Calu3 (cell line): ENCODE measurements at places on chromosomes 4 and X.
A peak's percentile ranks its signal among the peaks of the same experiment; 100 is the strongest.

GRCh38 chr4:120763650-120764049 is 158.9 kb downstream of the PRDM5 start:
- H3K27me3 ChIP-seq = no peaks in the 10 kb centered on the region
- H3K27ac ChIP-seq = no peak overlapping the region
- no peaks in the 10 kb centered on the region for H3K36me3 ChIP-seq
- H3K4me1 ChIP-seq = no peaks in the 10 kb centered on the region
- no peak for DNase-seq

- H3K4me1 ChIP-seq = no peaks in the 10 kb centered on the region
- H3K27ac ChIP-seq = no peak overlapping the region
- H3K36me3 ChIP-seq = no peaks in the 10 kb centered on the region
- DNase-seq = no peak
Observed at GRCh38 chr4:7423391-7423790, 11.3 kb downstream of the PSAPL1 start.

- no peaks in the 10 kb centered on the region for H3K36me3 ChIP-seq
- no peak for DNase-seq
- no peaks in the 10 kb centered on the region for H3K27me3 ChIP-seq
- peak overlapping the region; percentile 48 for H3K27ac ChIP-seq
Observed at GRCh38 chr4:183399126-183399522, 45.3 kb upstream of the CDKN2AIP start.

DNA sequence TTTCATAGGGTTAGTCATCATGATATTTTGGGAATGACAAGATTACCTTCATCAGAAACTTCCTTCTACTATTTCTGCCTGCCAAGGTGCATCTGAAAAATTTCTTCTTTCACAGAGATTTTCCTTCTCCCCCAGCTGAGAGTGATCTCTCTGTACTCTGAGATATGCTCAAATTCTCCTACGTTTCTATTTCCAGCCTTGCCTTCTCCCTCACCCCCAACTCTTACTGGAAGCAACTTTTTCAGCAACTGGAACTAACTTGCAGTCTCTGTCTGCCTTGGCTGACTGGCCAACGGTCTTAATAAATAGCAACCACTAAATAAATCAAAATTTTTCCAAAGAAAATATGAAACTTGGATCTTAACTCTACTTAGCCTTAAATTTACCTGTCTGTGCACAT is 122.3 kb downstream of the MAML3 start:
- peaks cover 29% of the 10 kb centered on the region for H3K4me1 ChIP-seq
- no peak overlapping the region for H3K27ac ChIP-seq
- no peak for DNase-seq
- no peak overlapping the region for H3K4me3 ChIP-seq

- H3K27me3 ChIP-seq = no peaks in the 10 kb centered on the region
- no peaks in the 10 kb centered on the region for H3K4me1 ChIP-seq
- peaks cover 15% of the 10 kb centered on the region for H3K36me3 ChIP-seq
- H3K4me3 ChIP-seq = no peak overlapping the region
- H3K27ac ChIP-seq = no peak overlapping the region
- no peak for DNase-seq
Observed at GRCh38 chr4:963276-964225, 9.8 kb downstream of the DGKQ start.

DNA sequence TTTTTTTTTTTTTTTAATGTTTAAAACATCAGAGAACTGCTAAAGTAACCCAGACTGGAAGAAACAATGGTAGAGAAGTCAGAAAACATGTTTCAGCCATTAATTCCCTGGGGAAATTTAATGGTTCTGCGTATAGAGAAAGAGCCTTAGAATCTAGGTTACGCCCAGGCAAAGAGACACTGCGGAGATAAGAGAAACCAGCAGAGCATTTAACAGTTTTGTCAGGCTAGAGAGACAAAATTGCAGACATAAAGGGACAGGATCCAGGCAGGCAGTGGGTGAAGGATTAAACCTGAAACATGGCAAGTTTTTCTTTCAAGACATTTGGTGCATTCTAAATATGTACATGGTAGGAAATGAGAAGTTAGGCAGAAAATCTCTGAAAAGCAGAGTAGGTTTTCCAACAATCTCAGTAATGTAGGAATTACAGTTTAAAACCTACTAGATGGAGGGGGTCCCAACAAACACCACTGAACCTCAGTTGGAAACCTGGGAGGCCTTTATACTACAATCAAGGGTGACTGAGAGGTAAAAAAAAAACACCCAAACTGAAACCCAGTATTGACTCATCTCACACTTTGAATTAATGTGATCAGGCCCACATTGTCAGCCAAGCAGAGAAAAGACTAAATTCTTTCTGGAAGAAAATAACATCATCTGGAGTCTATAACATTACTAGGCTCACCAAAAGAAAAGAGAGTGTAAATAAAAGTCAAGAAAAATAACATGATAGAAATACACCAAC is 254.2 kb upstream of the NWD2 start:
- no peak overlapping the region for H3K4me3 ChIP-seq
- H3K27ac ChIP-seq = no peak overlapping the region
- H3K36me3 ChIP-seq = no peaks in the 10 kb centered on the region
- no peaks in the 10 kb centered on the region for H3K4me1 ChIP-seq

DNA sequence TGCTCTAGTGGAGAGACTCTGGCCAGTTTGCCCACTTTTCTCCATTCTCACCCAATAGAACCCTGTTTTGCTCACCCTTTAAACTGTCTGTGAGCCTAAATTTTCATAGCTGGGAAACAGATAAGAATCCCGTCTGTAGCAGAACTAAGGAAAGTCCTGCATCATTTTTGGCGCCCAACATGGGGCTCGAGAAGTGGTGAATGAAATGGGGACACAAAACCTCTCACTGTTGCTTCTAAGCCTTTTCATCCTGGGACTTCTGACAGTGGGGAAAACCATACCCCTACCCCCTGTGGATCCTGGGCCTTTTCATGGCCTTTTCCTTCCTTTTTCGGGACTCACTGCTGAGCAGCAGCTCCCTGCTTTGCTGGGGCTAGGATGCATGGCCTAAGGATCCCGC is 189.9 kb downstream of the INPP4B start:
- no peak overlapping the region for H3K4me3 ChIP-seq
- H3K4me1 ChIP-seq = no peaks in the 10 kb centered on the region
- no peak overlapping the region for H3K27ac ChIP-seq
- H3K27me3 ChIP-seq = no peaks in the 10 kb centered on the region
- H3K36me3 ChIP-seq = peaks cover 13% of the 10 kb centered on the region
- peak; percentile 17 for DNase-seq

DNA sequence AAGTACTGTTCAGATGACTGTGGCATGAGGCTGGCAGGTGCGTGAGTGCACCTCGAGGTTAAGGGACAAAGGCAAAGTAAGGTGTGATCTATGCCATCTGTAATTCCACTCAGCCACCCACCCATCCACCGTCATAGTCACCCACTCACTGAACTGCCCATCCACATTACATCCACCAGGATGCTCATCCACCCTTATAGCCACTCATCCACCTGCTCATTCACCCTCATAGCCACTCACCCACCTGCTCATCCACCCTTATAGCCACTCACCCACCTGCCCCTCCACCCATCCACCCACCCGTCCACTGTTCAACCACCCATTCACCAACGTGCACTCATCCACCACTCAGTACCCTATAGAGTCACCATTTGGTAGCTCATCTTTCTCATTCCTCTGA is 64.1 kb upstream of the UXT start:
- no peaks in the 10 kb centered on the region for H3K4me1 ChIP-seq
- no peak overlapping the region for H3K27ac ChIP-seq
- no peak overlapping the region for H3K4me3 ChIP-seq
- no peak for DNase-seq
- no peaks in the 10 kb centered on the region for H3K36me3 ChIP-seq
- peaks cover 56% of the 10 kb centered on the region for H3K27me3 ChIP-seq

DNA sequence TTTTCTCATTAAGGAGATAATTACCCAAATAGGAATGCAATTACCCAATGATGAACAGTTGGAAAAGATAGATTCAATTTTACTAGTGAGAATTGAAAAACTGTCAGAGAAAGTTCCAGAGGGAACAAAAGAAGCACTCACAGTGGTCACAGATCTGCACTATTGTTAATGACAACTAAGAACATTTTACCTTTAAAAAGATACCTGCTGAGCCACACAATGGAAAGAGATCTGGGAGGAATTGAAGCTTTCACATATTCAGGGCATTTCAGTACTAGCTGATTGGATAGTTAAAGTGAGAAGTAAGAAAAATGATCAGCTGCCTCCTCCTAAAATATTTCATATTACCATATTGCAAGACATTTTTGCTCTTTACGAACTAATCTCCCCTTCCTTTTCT is 1822.2 kb downstream of the STIM2 start:
- H3K27ac ChIP-seq = no peak overlapping the region
- no peak for DNase-seq
- no peaks in the 10 kb centered on the region for H3K36me3 ChIP-seq
- H3K4me3 ChIP-seq = no peak overlapping the region
- no peaks in the 10 kb centered on the region for H3K27me3 ChIP-seq
- H3K4me1 ChIP-seq = no peaks in the 10 kb centered on the region

DNA sequence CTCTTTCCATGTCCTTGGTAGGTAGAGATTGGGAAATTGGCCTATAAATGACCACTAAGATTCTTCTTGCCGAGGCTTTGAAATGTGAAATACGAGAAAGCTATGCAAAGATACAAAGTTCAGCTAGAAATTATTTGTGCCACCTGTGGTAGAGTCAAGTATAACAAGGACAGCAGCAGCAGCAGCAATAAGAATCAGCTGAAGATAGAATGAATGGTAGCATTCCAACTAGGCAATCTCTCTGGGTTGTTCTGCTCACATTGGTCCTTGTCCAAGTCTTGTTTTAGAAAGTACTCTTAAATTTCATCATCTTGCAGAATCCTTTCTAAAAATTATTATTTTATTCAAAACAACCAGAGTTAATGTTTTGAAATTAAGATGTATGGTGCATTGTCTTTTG is 67.8 kb upstream of the PCDH10 start:
- H3K27ac ChIP-seq = no peak overlapping the region
- no peak overlapping the region for H3K4me3 ChIP-seq
- no peak for DNase-seq
- H3K27me3 ChIP-seq = no peaks in the 10 kb centered on the region
- H3K4me1 ChIP-seq = no peaks in the 10 kb centered on the region

GRCh38 chr4:123233136-123233768 is 163.3 kb upstream of the SPRY1 start:
- DNase-seq = no peak
- H3K27ac ChIP-seq = no peak overlapping the region
- no peaks in the 10 kb centered on the region for H3K27me3 ChIP-seq
- no peaks in the 10 kb centered on the region for H3K36me3 ChIP-seq
- no peaks in the 10 kb centered on the region for H3K4me1 ChIP-seq

- H3K27ac ChIP-seq = no peak overlapping the region
- peak; percentile 6 for DNase-seq
- no peaks in the 10 kb centered on the region for H3K4me1 ChIP-seq
- no peaks in the 10 kb centered on the region for H3K36me3 ChIP-seq
Observed at GRCh38 chr4:122700178-122700725, 32.3 kb upstream of the BBS12 start.

DNA sequence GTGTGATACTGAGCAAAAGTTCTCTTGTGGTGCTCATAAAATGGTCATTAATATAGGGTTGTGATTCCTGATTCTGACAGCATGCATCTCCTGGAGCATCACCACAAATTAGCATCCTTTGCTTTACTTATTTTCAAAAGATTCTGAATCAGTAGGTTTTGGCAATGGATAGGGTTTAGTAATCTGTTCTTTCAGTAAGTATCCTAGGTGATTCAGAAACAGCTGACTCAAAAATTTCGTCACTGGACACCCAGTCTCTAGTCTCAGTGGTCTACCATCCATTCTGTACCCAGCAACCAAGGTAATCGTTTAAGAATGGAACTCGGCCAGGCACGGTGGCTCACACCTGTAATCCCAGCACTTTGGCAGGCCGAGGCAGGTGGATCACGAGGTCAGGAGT is 4.1 kb downstream of the CBLL2 start:
- no peak for DNase-seq
- H3K27ac ChIP-seq = no peak overlapping the region

GRCh38 chr4:56788081-56788480 is 33.4 kb downstream of the SPINK2 start:
- no peaks in the 10 kb centered on the region for H3K27me3 ChIP-seq
- DNase-seq = no peak

- H3K4me3 ChIP-seq = no peak overlapping the region
- H3K27me3 ChIP-seq = peaks cover 50% of the 10 kb centered on the region
- no peak overlapping the region for H3K27ac ChIP-seq
- peak; percentile 41 for DNase-seq
- no peaks in the 10 kb centered on the region for H3K36me3 ChIP-seq
Observed at GRCh38 chrX:119698845-119699244, 5.9 kb upstream of the SEPTIN6 start.

- H3K36me3 ChIP-seq = peaks cover 10% of the 10 kb centered on the region
- no peak overlapping the region for H3K27ac ChIP-seq
- peaks cover 22% of the 10 kb centered on the region for H3K4me1 ChIP-seq
- peak; percentile 39 for DNase-seq
- H3K4me3 ChIP-seq = no peak overlapping the region
- H3K27me3 ChIP-seq = no peaks in the 10 kb centered on the region
Observed at GRCh38 chr4:84503495-84504437, 4.7 kb upstream of the NKX6-1 start.

DNA sequence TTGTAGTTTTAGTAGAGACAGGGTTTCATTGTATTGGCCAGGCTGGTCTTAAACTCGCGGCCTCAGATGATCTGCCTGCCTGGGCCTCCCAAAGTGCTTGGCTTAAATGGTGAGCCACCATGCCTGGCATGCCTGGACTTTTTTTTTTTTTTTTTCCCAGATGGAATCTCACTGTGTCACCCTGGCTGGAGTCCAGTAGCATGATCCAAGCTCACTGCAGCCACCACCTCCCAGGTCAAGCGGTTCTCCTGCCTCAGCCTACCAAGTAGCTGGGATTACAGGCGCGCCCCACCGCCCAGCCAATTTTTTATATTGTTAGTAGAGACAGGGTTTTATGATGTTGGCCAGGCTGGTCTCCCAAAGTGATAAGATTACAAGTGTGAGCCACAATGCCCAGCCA is 8.4 kb downstream of the UBE2K start:
- peaks cover 10% of the 10 kb centered on the region for H3K36me3 ChIP-seq
- DNase-seq = no peak
- peaks cover 16% of the 10 kb centered on the region for H3K4me1 ChIP-seq
- peak overlapping the region; percentile 26 for H3K27ac ChIP-seq

GRCh38 chr4:123672987-123673386 is 276.4 kb downstream of the SPRY1 start:
- peaks cover 19% of the 10 kb centered on the region for H3K4me1 ChIP-seq
- H3K27me3 ChIP-seq = no peaks in the 10 kb centered on the region
- no peak overlapping the region for H3K27ac ChIP-seq
- H3K4me3 ChIP-seq = no peak overlapping the region
- H3K36me3 ChIP-seq = no peaks in the 10 kb centered on the region
- no peak for DNase-seq

DNA sequence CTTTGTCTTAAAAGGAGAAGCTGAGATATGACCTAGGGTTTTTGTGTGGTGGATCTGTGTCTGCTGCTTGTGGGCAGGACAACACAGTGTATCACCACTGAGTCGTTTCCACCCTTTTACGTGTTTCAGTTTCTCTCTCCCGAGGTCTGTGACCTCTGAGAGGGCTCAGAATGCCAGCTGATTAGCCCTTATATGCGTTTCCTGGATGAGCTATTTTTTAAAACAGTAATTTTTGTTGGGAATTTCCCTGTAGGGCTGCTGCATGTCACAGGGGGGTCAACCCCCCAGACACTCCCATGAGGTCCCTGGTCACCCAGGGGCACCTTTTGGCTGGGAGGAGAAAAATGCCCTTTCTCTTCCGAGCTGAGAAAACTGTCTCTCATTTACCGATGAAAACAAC is 170.4 kb upstream of the CASK start:
- peaks cover 66% of the 10 kb centered on the region for H3K4me1 ChIP-seq
- H3K36me3 ChIP-seq = peaks cover 24% of the 10 kb centered on the region
- peak overlapping the region; percentile 27 for H3K4me3 ChIP-seq
- peak overlapping the region; percentile 90 for H3K27ac ChIP-seq
- DNase-seq = peak; percentile 30
- no peaks in the 10 kb centered on the region for H3K27me3 ChIP-seq
